ENCODE measurements at places on chromosomes 3 and 15. TPM values are rescaled to one million over a fixed set of nuclear protein-coding genes. Genes with fewer than 3 reads are reported as not detected.

- ATAC-seq: no peak
These were observed 102.4 kb downstream of the RAB11A start for GRCh38 chr15:65971741-65971995.

Gene GNAT1
- total RNA-seq: not detected

- no peak for ATAC-seq
These were observed 46.3 kb upstream of the FLNB start for GRCh38 chr3:57961828-57962447.

DNA sequence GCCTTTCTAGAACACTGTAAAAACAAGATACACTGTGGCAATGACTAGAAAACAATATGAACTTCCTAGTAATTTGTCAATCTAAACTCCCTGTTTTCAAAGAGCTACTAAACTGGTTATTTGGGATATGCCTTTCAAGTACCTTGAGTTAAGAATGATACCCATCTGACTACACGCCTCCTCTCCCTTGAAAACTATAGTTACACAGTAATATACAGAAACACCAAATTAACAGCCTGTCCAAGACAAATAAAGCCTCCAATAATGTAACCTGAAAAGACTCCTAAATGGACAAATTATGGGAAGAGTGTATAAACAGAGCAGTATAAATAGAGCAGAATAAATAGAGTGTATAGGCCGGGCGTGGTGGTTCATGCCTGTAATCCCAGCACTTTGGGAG, 70.1 kb downstream of the SMARCC1 start:
- no peak for ATAC-seq

GRCh38 chr3:39404943-39405686, 1.4 kb upstream of the RPSA start:
- ATAC-seq: no peak

Gene CNTN4
- 12.6 TPM for total RNA-seq

DNA sequence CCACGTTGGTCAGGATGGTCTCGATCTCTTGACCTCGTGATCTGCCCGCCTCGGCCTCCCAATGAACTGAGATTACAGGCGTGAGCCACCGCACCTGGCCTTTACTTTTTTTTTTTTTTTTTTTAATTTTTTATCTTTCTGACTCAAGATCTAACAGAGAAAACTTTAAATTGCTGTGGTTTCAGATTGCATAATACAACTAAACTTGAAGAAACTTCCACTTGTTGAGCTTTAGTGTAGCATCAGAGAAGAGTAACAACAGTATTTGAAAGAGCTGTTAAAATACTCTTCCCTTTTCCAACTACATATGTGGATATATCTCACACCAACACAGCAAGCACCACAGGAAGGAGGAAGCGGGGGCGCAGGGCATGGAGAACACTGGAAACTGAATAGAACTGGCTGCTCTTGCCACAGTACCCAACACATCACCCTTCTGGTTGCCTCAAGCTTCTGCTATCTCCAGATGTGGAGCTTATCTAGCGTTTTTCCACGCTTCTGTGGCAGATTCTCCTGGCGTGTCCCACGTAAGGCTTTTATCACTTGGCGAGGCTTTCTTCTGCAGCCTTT, 45.4 kb downstream of the MAP6D1 start:
- no peak for ATAC-seq

Gene EDC3
- total RNA-seq: 20.2 TPM

GRCh38 chr3:11582191-11582968, 61.3 kb downstream of the VGLL4 start:
- peak; percentile 91 for ATAC-seq

- peak; percentile 93 for ATAC-seq
These were observed at the start of gene FGF12 for GRCh38 chr3:192727032-192727847. TSS of gene FGF12 (minus strand) at chr3:192727541.

GRCh38 chr3:65742914-65743313, 295.8 kb downstream of the MAGI1 start:
- no peak for ATAC-seq

DNA sequence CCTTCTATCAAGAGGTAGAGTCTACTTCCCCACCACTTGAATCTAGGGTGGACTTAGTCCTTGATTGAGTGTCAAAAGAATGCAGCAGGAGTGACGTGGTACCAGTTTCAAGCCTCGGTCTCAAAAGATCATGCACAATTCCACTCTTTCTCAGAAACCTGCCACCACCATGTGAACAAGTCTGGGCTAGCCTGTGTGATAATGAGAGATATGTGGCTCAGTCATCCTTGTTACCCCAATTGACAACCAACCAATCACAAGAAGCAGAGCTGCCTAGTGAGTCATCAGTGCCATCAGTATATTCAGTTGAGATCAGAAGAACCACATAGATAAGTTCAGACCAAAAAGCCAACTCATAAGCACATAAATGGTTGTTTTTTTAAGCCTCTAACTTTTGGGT, 374.5 kb downstream of the IL20RB start:
- ATAC-seq: peak; percentile 25

Gene ROPN1
- total RNA-seq: 0.21 TPM
